ENCODE measurements at places on chromosomes 5 and 9.

- DNase-seq: no peak
Measured at GRCh38 chr5:126052791-126053190, 370.4 kb upstream of the GRAMD2B start.

GRCh38 chr5:110048491-110048890 lies 358.8 kb downstream of the MAN2A1 start:
- no peak for DNase-seq

GRCh38 chr5:52870448-52870847 lies 82.7 kb downstream of the ITGA1 start:
- DNase-seq: no peak

DNA sequence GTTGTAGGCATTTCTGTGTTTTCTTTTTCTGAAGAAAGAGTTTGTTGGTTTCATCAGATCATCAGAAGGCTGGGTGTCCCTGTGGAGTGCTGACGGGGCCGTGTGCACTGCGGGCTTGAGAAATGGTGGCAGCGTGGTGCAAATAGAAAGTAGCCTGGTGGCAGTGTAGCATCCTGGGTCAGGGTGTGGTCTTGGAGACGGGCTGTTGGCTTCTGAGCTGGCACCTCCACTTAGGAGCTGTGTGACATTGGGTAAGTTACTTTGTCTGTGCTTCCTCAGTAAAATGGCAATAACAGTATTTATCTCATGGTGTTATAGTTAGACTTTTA lies 10.0 kb upstream of the NDST1 start:
- no peak for DNase-seq

DNA sequence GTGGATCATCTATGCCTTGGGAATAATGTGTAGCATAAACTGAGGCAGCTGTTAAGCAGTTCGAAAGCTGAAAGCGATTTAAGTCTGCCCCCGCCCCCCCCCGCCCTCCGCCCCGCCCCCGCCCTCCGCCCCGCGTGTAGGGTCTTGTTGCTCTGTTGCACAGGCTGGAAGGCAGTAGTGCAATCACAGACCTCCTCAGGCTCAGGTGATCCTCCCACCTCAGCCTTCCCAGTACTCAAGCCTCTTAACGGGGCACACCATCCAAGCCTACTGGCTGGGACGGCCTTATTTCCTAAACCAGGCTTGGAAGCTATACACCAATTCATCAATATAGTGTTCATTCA lies 945 bp downstream of the ANKDD1B start:
- no peak for DNase-seq

DNA sequence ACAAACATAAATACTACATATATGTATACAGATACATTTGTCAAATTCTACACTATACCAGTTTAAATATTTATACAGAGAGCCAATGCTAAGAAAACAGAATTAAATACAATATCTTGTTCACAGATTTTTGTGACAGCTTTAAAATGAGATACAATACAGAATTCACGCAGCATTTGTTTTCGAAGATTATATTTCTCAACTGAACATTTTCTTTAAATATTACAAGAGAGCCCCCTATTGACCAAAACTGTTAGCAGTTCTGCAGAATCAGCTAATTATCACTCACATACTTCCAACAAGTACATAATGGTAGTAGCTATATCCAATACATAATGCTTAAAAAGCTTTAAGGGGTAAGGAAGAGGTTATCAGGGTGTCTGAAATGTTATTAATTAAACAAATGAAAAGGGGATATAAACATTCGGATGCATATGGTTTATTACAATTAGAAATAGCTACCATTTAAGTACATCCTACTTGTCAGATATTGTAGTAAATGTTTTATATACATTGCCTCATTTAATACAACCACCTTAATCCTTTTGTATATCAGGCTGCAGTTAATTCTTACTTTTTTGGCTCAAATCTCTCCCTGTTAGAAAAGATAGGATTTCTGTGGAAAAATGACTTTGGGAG lies 31.7 kb downstream of the ZDHHC21 start:
- no peak for DNase-seq

DNA sequence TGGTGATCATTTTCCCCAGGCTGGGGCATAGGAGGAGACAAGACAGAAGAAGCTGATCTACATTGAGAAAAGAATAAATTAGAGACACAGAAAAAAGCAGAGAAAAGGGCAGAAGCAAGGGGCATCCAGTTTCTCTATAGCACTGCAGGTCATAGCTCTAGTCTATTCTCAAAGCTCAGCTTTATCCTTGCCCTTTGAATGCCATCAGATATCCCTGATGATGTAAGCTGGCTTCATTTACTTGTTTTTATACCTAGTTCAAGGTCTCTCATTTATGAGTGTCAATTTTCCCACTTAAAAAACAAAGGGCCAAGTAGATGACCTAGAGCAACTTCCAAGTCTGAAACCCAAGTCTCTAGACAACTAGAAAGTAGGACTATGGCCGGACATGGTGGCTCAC lies 32.7 kb downstream of the FBXO10 start:
- DNase-seq: no peak

GRCh38 chr9:14846871-14847311 lies 63.3 kb downstream of the FREM1 start:
- no peak for DNase-seq

- DNase-seq: no peak
Measured at GRCh38 chr5:93675460-93676450, 65.6 kb downstream of the POU5F2 start.

DNA sequence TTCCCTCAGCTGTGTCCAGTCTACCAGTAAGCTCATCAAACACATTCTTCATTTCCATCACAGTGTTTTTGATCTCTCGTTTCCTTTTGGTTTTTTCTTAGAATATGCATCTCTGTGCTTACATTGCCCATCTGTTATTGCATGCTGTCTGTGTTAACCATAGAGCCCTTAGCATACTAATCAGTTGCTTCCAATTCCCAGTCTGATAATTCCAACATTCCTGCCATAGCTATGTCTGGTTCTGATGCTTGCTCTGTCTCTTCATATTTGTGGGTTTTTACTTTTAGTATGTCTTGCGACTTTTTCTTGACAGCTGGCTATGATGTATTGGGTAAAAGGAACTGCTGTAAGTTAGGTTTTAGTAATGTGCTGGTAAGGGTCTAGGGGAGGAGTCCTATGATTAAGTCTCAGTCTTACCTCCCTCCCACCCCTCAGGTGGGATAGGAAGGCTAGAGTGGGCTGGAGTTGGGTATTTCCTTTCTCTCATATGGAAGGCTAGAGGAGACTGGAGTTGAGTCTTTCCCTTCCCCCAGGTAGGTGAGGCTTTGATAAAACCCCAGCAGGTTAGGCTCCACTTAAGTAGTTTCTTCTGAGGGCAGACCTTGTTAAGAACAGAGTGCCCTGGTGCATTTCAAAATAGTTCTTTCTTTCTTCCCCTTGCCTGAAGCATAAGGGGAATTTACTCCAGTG lies 99.1 kb upstream of the RASGRF2 start:
- no peak for DNase-seq

DNA sequence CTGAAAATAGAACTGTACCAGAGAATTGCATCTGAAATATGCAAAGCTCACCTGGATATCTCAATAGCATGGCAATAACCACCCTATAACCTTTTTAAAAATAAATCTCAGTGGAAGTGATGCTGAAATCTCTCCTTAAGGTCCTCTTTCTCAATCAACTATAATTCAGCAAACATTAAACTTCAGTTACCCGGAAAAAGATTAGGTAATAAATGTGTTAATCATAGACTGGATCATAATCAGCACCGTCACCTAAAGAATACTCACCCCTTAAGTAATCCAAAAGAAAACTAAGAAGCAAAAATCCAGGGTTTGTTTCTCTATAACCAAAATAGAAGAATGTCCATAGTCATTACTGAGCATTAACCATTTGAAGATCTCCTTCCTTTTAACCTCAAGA lies 44.3 kb upstream of the DENND4C start:
- no peak for DNase-seq

DNA sequence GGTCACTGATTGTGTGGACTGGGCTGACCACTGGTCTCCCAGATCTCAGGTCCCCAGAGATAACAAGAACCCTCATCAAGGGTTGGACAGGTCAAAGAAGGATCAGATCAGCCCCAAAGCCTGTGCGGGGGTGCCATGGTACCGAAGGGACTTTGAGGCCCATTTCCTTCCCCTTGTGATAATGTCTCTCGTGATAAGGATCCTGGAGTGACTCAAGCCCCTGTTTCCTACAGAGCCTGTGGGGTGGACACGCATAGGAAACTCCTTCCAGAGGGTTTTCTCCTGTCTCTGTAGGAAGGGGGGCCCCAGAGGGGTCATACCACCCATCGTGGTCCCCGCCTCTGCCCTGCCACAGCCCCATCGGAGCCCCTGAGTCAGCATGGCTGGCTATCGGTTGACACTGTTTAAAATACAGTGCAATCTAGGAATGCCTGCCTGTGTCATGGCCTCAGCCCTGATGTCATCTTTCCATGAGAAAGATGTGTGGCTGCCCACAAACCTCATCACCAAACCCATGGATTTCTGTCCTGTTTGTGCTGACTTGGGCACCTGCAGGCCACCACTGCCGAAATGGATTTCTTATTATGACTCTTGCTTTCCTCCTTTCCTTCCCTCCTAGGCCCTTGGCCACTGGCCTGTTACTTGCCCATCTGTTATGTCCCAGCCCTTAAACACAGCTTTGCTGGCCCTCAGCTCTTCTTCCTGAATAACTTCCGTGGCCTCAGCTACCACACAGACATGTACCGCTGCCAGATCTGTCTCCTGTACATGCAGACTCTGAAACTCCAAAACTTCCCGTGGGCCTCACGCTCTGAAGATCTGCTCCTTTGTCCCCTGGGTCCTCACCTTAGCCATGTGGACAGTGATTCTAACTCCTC lies 2.9 kb upstream of the CSF2 start:
- DNase-seq: no peak

GRCh38 chr5:56638768-56639238 lies 176.5 kb upstream of the MAP3K1 start:
- DNase-seq: no peak

GRCh38 chr5:128687930-128688329 lies 149.9 kb upstream of the FBN2 start:
- no peak for DNase-seq

DNA sequence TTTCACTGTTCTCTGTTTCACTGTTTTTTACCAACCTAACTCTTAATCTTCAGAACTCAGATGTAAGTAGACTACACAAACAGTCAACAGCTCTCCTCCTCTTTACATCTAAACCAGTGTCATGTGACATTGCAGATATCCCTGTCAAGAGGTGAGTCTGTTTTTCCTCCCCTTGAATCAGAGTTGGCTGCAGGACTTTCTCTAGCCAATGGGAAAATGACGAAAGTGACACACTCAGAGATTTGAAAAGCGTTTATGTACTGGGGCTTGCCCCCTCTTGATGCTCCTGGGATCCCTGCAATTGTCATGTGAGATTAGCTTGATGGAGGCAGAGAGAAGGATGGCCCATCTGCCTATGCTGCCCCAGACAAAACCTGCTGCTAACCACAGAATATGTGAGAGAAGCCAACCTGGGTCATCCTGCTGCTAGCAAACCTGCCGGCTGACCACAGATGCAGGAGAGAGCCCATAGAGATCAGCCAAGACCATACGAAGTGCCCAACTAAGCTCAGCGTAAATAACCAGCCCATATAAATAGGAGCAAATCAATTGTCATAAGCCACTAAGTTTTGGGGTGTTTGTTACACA lies 111.1 kb downstream of the ASTN2 start:
- DNase-seq: no peak

DNA sequence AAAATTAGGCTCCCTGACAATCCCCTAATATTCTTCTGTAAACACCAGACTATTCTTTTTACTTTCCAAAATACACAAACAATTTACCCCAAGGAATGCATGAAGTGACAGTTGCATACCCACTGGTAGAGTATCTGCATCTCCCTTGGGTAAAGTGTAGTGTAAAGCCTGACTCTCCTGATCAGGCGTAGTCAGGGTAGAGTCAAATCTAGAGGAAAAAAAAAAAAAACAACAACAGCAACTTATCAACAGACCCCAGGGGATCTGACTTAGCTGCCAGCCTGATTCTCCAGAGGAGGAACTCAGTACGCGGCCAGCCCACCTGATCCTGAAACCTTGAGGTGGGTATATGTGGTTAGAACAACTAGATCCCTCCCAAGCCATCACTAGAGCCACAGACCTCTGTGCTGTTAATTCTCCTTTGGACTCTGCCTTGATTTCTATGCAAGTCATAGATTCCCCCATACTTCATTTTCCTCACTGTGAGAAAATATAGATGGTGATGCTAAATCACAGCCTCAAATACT lies 61.0 kb downstream of the ZNF608 start:
- DNase-seq: no peak

DNA sequence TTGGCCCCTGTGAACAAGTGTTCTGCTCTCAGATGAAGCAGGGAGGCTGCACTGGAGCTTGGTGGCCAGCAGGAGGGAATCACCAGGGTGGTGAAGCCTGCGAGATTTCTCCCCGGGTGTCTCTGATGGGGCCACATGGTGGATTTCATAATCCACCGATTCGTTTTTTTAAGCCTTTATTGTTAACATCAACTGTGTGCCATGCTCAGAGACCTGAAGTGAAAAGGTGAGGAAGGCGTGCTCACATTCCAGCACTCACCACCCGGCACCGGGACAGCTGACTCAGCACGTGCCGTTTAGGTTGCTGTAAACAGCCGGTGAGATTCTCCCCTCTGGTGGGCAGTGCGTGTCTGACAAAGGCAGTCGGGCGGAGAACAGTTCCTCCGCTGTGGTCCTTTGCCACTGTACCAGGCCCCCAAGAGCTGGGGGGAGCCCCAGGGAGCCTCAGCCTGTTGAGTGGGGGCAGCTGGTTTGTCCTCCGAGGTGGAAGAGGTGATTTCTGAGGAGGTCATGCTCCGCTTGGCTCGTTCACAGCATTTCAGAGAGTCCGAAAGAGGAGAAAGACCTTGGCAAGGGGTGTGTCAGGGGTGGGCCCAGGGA lies 12.7 kb upstream of the AHRR start:
- DNase-seq: no peak

DNA sequence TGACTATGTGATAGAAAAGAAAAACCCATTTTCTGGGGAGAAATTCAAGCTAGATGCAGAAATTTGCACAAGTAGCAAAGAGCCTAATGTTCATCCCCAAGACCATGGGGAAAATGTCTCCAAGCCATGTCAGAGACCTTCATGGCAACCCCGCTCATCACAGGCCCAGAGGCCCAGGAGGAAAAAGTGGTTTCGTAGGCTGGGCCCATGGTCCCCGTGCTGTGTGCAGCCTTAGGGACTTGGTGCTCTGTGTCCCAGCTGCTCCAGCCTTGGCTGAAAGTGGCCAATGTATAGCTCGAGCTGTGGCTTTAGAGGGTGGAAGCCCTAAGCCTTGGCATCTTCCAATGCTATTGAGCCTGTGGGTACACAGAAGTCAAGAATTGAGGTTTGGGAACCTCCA lies 711.2 kb upstream of the ZNF608 start:
- DNase-seq: no peak

DNA sequence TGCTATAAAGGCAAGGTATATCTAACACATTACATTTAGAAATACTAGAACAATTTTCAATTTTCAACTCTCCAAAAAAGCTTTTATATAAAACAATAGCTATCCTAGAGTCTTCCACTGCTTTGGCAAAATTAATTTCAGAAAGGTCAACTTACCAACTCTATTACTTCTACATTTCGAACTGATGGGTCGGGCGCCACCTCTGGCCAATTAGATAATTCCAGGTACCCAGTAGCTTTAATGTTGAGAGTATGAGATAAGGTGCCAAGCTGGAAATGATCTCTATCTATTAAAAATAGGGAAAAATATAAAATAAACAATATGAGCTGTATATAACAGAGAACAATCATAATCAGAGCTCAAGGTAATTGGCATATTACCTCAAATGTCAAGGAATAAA lies 166.6 kb downstream of the AP3B1 start:
- no peak for DNase-seq

- DNase-seq: no peak
Measured at GRCh38 chr5:8382456-8382855, 513.5 kb downstream of the MTRR start.

All from activated gamma-delta T cell (primary cell).